ENCODE measurements at places on chromosomes 5 and 9.

- no peak for DNase-seq
Observed at GRCh38 chr5:111251921-111252320, 27.7 kb downstream of the CAMK4 start.

DNA sequence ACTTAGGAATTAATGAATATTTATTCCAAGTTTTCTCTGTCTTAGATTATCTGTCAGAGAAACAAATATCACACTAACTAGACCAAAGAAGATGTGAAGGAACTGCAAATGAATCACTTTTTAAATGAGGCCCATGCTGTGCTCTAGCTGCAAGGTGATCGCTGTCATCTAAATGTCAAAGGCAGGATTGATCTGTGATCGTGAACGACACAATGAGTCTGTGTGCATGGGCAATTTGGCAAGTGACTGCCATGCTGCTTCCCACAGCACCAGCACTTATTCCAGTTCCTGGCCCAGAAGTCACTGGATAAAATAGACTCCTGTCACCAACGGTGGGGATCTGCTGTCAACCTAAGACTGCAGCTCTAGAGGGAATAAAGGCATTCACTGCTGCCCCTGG, 141.2 kb downstream of the TRIM36 start:
- no peak for DNase-seq

- DNase-seq: no peak
Observed at GRCh38 chr5:153831973-153832372, 206.7 kb downstream of the FAM114A2 start.

DNA sequence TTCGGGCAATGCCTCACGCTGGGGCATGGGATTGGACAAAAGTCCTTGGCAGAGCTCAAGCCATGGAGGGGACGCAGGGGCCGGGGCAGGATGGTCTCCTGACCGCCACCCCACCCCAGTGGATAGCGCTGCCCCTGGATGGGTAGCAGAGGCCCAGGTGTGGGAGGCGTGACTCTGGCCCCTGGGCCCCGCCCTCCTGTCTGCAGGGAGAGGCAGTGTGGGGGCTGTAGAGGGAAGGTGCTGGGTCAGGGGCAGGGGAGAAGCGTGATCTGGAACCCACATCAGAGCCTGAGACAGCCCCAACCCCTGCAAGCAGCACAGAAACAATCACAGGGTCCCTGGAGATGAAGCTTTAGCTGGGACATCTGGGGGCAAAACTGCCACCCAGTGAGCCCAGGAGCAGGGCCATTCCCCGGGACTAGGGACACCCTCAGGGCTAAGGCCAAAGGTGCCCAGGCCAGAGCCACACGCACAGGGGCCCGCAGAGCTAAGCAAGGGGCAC, 36.2 kb downstream of the NACC2 start:
- DNase-seq: no peak

DNA sequence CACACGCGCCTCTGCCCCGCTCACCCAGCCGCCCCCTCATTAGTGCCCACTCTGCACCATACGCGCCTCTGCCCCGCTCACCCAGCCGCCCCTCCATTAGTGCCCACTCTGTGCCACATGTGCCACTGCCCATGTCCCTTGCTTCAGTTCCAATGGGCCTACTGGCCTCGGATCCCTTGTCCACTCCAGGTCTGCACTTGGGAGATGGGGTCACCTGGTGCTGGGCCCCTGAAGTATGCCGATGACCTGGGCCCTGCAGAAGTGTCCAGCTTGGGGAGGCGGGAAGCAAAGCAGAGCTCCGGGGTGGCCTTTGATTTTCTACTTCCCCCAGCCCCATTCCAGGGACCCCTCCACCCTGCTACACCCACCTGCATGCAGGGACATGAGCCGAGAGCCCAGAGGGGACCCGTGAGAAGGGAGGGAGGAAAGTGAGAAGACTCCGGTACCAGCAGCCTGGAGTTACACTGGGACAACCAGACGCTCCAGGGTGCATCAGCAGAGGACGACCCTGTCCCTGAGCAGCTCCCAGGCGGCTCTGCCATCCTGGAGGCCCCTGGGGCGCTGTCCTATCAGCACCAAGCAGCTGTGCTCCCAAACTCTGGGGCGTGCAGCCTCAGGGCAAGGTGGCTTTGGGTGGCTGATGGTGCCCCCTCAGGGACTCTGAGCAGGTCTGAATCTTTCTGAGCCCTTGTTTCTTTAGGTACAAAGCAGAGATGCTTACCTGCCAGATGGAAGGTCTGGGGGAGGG, 140.8 kb downstream of the RXRA start:
- DNase-seq: no peak

- no peak for DNase-seq
Observed at GRCh38 chr9:126304207-126304970, 22.2 kb upstream of the MVB12B start.

GRCh38 chr9:97983589-97984187, 547 bp downstream of the ANP32B start:
- peak; percentile 65 for DNase-seq

GRCh38 chr5:154562244-154562880, 84.3 kb upstream of the HAND1 start:
- DNase-seq: no peak

GRCh38 chr5:11164531-11165294, 403.7 kb upstream of the DAP start:
- DNase-seq: no peak

GRCh38 chr9:93136011-93136440, 2.0 kb upstream of the NINJ1 start:
- no peak for DNase-seq

DNA sequence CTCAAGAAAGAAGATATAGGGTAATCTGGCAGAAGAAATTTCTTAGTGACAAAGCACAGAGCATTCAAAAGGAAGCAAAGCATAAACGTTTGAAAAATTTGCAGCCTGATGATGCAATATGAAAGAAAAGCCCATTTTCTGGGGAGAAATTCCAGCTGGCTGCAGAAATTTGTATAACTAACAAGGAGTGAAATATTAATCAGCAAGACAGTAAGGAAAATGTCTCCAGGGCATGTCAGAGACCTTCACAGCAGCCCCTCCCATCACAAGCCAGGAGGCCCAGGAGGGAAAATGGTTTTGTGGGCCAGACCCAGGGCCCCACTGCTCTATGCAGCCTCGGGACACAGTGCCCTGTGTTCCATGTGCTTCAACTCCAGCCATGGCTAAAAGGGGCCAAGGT, 359.4 kb downstream of the HINT1 start:
- no peak for DNase-seq

DNA sequence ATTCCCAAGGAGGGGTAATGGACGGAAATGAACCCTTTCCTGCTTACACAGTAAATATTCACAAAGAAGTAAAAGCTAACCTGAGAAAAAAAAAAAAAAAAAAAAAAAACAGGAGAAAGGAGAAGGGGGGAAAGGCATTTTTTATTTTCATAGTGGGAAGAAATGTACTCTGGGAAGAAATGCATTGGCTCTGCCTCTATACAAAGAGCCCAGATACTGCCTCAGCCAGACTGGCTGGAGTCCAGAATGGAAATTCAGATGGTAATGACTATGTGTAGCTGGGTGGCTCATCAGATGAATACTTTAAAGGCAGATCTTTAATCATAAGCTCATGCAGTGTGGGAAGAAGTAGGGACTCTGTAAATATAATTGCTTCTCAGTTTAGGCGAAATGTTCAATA, 124.9 kb upstream of the ZNF608 start:
- DNase-seq: no peak

GRCh38 chr9:107309271-107309670, 26.2 kb downstream of the RAD23B start:
- DNase-seq: no peak

DNA sequence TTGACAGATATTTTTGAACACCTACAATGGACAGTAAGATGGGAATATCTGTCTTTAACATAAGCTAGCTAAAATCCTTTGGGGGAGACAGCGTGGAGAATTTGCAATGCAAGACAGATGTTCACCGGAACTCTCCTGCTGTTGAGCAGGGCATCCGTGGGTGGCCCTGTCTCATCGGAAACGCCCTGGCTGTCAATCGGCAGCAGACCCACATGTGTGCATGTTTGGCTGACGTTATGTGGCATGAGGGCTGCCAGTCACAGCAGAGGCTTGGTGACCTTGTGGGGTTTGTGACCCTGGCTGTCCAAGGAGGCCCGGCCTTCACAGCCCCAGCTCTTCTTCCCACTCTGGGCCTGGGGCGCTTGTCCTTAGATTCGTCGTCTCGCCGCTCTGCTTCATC, 129.7 kb upstream of the OTULINL start:
- no peak for DNase-seq

- no peak for DNase-seq
Observed at GRCh38 chr5:139862313-139862712, 66.7 kb downstream of the PSD2 start.

DNA sequence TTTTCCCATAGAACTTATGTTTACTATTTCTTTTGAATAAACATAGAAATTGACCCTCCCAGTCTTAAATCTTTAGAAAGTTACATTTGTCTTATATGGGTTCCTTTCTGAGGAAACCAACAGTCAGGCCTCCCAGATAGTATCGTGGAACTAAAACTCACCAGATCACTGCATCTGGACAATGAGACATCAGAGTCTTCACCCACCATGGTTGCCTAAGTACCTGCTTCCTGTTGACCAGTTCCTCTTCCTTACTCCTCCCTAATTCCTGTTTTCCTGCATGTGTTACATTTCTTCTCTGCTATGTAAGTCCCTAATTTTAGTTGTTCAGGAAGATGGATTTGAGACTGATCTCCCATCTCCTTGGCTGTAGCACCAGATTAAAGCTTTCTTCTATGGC, 462.2 kb downstream of the DIRAS2 start:
- no peak for DNase-seq

- DNase-seq: no peak
Observed at GRCh38 chr5:35114698-35115097, 66.9 kb upstream of the AGXT2 start.

- no peak for DNase-seq
Observed at GRCh38 chr5:76175821-76176403, 92.7 kb downstream of the SV2C start.

DNA sequence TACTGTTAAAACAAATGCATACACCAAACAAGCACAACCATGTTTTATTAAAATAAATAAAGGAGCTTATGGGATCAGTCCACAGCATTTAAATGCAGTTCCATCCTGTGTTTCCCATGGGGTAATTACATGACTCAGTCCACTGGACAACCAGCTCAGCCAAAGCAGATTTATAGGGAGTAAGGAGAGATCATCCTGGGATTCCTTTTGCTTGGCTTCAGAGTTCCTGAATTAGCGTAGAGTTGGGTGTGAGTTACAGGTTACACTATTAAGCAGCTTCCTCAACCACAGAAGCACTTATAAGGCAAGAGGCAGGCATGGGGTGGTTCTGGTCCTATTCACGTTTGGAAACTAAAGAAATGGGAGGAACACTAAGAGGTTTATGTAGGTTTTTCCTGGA, 381.1 kb upstream of the ACTBL2 start:
- DNase-seq: no peak

- DNase-seq: no peak
Observed at GRCh38 chr9:33453286-33453860, 6.0 kb upstream of the AQP3 start.

DNA sequence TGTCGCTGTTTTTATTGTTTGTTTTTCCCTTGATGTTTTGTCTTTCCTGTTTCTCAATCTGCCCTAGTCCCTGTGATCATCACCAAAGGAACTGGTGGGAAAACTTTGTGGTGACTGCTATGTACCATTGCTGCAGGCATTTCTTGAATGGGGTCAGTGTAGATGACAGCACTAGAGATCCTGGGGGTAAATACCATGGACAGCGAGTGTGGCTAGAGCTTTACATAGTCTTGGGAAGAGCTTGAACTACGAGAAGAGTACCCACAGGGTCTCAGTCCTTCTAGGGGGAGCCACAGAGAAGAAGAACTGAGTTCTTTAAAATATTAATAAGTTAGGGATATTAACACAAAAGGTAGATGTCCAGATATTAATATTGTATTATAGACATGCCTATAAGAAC, 138.8 kb downstream of the PAM start:
- DNase-seq: no peak

DNA sequence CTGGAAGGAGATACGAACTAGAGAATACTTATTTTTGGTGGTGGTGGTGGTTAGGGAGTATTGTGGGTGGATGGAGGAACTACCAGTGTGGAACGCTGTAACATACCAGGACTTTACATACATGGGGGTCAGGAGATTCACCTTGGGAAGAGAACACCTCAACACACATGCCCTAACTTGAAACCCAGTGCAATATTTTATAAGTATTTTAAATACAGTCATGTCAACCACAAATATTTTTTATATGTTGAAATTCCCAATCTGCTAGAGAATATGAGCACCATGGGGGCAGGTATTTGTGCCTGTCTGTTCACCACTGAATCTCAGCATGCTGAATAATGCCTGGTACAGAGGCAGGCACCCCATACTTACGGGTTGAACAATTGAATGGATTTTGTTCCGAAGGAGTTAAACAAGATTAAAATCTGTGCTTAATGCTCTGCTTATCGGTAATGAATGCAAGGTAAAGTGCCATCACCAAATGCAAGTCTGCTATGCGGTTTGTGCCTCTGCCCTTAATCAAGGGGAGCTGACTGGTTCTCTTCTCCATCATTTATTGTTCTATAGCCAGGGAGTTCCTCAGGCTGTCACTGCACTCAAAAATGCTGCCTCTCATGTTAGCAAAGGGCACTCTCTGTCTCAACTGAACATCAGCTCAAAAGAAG, 65.3 kb downstream of the RASEF start:
- no peak for DNase-seq

Measured in activated naive CD4-positive, alpha-beta T cell (primary cell).